ENCODE measurements at places on chromosomes 6 and 20.

DNA sequence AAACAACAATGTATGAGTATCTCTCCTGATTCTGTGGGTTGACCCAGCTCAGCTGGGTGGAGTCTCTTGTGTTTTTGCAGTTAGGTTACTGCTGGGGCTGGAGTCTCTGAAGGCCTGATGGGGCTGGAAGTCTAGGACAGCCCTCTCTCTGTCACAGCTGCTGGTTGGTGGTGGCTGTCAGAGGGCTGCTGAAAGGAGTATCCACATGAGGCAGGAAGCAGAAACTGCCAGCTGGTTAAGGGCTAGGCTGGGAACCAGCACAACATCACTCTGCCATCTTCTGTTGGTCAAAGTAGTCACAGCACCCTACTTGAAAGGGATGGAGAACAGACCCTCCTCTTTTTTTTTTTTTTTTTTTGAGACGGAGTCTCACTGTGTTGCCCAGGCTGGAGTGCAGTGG is 10.0 kb upstream of the PACSIN1 start:
- peak; percentile 40 for DNase-seq

- no peak for DNase-seq
Measured at GRCh38 chr20:11083841-11084240, 410.0 kb upstream of the JAG1 start.

DNA sequence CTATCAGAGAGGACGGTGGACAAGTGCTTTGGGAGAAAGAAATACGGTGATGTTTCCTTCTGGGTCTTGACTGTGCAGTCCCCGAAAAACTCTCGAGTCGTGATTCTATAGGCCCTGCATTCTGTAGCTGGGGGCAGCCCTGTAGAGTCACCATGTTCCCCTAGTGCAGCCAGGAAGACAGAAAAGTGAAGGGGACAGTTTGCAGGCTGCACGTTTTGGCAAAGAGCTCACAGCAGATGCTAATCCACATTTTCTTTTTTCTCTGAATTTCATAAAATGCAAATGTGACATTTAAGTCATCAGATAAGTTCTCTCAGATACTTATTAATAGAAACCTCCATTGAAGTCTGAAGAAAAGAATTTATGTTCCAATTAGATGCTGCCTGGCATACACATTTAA is 19.5 kb downstream of the SPATS1 start:
- no peak for DNase-seq

DNA sequence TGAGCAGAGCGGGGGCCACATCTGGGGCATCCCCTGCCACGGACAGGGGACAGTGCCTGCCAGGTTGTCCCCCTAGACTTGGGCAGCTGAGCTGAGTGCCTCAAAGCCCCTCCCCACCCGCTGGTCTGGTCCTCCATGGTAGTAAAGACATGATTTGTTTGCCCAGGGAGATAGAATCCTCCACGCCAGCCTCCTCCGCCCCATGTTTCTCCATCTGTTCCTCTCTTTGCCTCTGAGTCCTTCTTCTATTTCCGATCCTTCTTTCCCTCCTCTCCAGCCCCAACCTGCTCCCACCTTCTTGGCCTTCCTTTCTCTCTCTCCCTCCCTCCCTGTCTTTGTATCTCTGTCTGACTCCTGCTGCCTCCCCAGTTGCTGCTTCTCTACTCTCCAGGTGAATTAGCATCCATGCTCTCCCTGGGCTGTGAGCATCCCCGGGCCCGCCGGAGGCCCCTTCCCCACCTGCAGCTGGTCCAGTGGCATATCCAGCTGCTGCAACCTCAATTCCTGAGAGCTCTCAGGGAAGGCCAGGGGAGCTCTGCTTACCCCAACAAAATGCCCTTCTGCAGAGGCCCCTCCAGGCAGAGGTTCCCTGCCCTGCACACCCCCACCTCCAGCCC is 45.8 kb downstream of the CPNE5 start:
- DNase-seq = no peak

GRCh38 chr6:72401865-72402264 is 220.0 kb upstream of the KCNQ5 start:
- no peak for DNase-seq

- DNase-seq = no peak
Measured at GRCh38 chr20:32115211-32115767, 5.8 kb downstream of the TM9SF4 start.

Data from RPMI8226 (cell line).